MCF 10A (cell line): ENCODE measurements at places on chromosomes 13 and 19.

GRCh38 chr19:34676697-34677385, at the start of gene SCGB2B2:
TSS of gene SCGB2B2 (minus strand) at chr19:34677159. CDS start at chr19:34594563, 82,596 bp downstream.
- DNase-seq: no peak

- DNase-seq: peak; percentile 92
These were observed 42.5 kb downstream of the ARHGEF18 start for GRCh38 chr19:7391218-7391670.

DNA sequence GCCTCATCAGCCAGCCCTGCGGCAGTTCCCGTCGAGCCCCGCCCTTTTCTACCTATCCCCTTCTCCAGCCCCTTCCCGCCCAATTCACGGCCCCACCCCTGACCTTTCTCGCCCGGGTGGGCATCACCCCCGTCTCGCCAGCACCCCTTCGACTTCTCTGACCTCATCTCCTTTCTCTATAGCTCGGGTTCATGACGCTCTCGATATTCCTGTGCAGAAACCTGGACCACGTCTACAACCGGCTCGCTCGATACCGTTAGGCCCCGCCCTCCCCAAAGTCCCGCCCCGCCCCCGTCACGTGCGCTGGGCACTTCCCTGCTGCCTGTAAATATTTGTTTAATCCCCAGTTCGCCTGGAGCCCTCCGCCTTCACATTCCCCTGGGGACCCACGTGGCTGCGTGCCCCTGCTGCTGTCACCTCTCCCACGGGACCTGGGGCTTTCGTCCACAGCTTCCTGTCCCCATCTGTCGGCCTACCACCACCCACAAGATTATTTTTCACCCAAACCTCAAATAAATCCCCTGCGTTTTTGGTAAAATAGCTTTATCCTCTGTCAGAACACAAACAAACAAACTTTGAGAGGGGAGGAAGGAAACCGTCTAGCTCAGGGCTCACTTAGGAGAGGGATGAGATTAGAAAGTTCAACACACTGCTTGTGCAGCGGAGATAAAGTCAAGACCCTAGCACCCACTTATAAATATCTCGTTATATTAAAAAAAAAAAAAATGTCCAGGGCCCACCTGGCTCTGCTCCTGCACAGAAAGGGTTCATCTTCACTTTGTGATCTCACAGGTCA, 5.1 kb downstream of the CD37 start:
- DNase-seq: no peak

- DNase-seq: no peak
These were observed 5.0 kb downstream of the ZNF808 start for GRCh38 chr19:52532480-52532879.

DNA sequence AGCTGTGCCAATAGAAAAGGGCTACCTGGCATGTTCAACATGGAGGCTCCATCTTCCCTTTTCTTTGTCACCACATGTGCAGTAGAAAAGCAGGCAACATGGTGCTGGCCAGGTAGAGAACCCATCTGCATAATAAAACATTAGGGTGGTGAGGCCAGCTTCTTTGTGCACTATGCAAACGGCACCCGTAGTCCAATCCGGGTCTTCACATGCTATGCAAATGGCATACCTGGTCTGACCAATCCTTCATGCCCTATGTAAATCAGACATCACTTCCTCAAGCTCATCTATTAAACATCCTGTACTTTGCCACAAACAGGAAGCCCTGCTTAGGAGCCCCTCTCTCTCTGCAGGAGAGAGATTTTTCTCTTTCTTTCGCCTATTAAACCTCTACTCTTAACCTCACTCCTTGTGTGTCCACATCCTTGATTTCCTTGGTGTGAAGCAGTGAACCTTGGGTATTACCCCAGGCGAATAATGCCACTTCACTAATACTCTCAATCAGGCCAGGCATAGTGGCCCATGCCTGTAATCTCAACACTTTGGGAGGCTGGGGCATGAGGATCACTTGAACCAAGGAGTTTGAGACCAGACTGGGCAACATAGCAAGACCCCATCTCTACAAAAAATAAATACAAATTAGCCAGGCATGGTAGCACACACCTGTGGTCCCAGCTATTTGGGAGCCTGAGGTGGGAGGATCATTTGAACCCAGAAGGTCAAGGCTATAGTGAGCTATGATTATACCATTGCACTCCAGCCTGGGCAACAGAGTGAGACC, 111.3 kb upstream of the MRI1 start:
- no peak for DNase-seq

DNA sequence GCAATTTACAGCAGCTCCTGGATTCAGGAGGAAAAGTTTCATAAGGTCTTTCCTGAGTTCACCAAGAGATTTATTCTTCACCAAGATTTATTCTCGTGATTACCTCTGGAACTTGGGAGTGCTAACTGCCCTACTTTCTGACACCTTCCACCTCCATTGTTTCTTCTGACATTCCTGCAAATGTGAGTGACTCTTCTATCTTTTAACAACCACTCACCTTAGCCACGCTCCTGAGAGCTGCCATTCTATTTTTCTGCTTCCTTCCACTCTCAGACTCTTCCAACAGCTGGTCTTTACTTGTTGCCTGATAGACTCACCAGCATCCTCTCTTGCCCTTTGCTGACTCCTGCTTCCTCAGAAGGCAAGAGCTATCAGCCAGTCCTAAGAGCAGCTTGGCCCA, 11.5 kb upstream of the CBY2 start:
- no peak for DNase-seq

DNA sequence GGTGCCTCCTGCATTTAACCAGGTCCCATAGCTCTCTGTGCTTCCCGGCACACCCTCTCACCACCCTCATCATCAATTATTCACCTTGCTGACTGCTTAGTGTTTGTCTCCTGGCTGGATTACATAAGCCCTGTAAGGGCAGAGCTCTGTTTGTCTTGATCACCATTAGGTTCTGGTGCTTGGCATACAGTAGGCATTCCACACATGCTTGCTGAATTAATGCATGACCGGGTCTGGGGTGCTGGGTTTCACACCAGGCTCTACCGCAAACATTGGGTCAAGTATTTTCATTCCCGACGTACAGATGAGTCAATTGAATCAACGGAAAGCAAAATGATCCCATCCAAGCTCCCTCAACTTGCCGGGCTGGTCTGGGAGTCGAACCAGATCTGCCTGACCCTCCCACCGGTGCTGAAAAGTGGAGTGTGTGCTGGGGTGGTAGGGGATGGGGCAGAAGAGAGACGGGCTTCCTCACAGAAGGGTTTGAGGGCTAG, 28.5 kb downstream of the VAV1 start:
- peak; percentile 84 for DNase-seq
